ENCODE measurements at places on chromosomes 16 and 17.

GRCh38 chr17:29972277-29972676 is 30.8 kb downstream of the EFCAB5 start:
- DNase-seq, result no peak

DNA sequence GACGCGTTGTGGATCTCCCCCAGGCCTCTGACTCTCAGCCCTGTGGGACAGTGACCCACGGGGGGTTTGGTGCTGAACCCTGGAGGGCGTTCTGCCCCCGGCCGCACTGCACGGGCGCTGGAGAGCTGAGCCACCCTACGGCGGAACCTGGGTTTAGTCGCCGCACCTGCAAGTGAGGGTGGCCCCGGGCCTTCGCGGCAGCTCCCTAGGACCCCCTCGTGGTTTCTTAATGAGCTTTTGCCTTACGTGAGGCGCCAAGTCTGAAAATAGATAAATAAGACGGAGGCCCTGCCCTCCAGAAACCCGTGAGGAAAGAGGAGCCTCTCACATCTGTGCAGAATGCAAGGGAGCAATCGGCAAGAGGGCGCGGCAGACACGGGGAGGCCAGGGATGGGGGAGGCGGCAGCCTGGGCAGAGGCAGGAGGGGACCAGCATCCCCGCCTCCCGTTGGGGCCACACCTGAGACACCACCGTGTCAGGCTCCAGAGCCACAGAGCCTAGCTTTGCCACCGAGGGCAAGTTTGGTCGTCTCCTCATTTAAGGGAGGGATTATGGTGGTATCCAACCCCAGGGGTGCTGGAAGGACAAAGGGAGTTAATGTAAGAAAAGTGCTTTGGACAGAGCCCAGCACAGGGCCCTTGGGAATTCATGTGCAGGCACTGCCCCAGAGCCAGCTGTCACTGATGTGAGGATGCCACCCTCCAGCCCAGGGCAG is 153.2 kb upstream of the CHMP6 start:
- peak; percentile 39 for DNase-seq

GRCh38 chr17:31328160-31328535 is 6.7 kb upstream of the EVI2A start:
- DNase-seq, result no peak

- DNase-seq, result no peak
These were observed 25.3 kb downstream of the SRL start for GRCh38 chr16:4216596-4216995.

DNA sequence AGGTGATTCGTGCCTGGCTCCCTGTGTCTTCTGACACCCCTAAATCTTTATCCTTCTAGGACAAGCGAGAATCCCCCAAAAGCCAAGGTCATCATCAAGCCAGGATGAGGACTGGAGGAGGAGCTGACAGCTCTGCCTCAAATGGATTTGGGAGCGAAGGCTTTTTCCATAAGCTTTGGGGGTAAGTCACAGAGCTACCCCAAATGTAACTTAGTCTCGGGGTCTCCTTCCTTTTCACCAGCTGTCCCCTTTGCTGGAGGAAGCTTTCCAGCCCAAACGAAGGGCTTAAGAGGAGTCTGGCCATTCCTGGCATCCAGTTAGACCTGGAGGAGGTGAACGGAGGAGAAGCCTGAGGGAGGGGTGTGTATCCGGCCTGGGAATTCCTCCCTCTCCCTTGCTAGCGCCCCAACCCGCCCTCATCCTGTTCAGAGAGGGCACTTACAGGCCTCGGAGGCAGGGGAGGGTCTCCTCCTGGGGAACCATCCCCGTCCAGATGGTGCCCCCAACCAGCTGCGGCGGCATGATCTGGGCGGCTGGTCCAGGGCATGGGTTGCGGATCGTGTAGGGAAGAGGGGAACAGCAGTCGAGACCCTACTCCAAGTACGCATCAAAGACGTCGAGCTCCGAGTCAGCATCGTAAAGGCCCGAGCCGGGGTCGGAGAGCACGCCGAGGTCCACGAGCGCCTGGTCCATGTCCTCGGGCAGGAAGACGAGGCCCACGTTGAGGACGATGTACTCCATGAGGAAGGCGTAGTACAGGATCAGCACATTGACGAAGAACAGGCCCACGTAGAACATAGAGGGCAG is 938 bp downstream of the DEXI start:
- no peak for DNase-seq

- no peak for DNase-seq
These were observed 22.8 kb upstream of the IRX3 start for GRCh38 chr16:54309341-54309740.

DNA sequence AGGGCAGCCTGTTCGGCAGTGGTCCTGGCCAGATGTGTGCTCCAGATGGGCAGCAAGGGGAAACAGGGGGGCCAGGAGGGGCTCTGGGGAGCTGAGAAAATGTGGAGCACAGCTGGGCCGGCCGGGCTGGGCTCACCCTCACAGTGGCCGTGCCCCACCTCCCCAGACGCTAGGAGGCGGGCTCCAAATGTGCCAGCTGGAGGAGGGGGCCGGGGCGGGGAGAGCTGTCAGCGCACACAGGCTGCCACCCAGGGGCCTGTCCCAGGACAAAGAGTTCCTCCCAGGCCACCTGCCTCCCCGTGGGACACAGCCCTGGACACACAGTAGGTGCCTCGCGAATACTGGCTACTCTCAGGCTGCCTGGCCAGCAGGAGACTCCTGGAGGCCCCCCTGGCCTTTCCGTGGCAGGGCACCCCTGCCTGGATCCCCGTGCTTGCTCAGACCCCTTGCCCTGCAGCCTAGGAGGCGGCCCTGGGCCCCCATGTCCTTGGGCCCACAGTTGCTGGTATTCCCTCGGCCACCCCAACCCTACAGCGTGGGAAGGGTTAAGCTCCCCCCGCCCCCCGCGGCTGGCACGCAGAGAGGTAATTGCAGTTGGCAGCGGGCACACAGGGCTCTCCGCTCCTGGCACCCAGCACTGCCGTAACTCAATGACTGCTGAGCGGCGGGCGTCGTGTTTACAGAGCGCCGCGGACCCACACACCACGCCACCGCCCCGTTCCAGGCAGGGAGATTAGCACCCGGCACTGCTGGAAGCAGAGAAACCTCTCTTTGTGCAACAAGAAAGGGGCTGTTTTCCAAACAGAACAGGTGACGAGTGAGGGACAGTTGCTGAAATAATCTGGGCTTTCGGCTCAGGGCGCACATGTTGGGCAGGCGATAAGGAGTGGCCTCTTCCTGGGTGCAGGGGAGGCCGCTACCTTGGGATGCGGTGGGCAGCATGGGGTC is 32.2 kb downstream of the BAHCC1 start:
- peak; percentile 85 for DNase-seq

GRCh38 chr17:17985555-17985954 is 12.9 kb downstream of the DRC3 start:
- no peak for DNase-seq

GRCh38 chr17:8164815-8165131 is 2.0 kb upstream of the VAMP2 start:
- peak; percentile 19 for DNase-seq

DNA sequence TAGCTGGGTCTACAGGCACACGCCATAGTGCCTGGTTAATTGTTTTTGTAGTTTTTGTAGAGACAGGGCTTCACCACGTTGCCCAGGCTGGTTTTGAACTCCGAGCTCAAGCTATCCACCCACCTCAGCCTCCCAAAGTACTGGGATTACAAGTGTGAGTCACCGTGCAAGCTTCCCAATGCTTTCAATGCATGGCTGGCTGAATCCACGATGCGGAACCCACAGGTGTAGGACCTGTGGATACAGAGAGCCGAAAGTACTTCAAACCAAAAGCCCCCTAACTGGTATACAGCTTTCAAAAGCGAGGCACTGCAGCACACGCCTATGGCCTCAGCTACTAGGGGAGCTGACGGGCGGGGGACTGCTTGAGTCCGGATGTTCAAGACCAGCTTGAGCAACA is 44.8 kb downstream of the METTL16 start:
- DNase-seq, result no peak

DNA sequence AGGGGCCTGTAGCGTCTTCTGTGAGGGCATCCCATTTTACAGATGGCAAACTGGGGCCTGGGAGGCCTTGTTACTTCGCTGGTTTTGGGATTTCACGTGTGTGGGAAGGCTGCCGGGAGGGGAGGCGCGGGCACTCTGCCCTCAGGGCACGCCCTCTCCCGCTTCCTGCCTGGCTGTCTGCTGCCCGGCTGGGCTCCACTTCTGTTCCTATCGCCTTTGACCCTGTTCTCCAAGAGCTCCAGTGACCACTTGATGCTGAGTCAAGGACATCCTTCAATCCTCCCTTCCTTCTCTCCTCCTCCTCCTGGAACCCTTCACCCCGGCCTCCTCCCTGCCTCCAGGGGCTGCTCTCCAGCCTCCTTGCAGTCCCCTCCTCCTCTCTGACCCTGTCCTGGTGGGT is 16.0 kb downstream of the SPNS3 start:
- peak; percentile 78 for DNase-seq

GRCh38 chr17:29640981-29641642 is 18.4 kb upstream of the CORO6 start:
- no peak for DNase-seq
